ENCODE measurements at places on chromosomes 3 and 15.

GRCh38 chr3:142501004-142501926, 53.4 kb upstream of the XRN1 start:
- DNase-seq = no peak

DNA sequence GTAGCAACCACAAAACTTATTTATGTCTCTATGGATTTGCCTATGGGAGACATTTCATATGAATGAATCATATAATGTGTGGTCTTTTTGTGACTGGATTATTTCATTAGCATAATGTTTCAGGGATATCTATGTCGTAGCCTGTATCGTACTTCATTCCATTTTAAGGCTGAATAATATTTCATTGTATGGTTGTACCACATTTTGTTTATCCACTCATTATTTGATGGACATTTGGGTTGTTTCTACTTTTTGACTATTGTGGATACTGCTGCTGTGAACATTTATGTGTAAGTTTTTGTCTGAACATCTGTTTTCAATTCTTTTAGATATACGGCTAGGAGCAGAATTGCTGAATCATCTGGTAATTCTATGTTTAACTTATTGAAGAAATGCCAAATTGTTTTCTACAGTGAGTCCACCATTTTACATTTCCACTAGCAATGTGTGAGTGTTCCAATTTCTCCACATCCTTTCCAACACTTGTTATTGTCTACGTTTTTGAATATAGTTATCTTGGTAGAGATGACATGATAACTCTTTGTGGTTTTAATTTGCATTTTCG, 134.4 kb upstream of the DAZL start:
- no peak for DNase-seq

DNA sequence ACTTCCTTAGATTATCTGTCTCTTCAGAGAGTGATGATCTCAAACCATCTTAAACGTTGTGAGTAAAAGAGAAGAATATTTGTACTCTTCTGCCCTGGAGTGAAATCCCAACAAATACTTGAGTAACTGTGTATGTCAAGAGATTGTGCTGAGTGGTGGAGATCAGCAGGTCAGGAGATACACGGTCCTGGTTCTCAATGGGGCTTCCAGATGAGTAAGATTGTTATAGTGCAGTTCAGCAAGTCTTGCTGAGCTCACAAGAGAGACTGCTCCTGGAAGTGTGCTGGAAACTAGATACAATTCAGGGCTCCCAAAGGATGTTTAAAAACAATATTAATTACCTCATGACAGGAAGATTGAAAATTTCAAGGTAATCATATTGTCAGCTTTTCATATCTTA, 184.3 kb downstream of the AKAP13 start:
- no peak for DNase-seq

GRCh38 chr3:30629746-30630145, 23.3 kb downstream of the TGFBR2 start:
- no peak for DNase-seq

- DNase-seq = no peak
These were observed 23.1 kb downstream of the STIMATE start for GRCh38 chr3:52874160-52874701.

- no peak for DNase-seq
These were observed 25.2 kb upstream of the SLCO2A1 start for GRCh38 chr3:134054881-134055280.

Measured in Right ventricle myocardium superior (tissue), 1 donor.